Thoracic aorta endothelial cell (primary cell): ENCODE measurements at places on chromosomes 3 and 15. TPM values are rescaled to one million over a fixed set of nuclear protein-coding genes. Genes with fewer than 3 reads are reported as not detected.

The LMCD1 gene
- total RNA-seq, result 6.3 and 11.6 TPM in 2 replicates

The ZNF502 gene
- 4.6 and 4.8 TPM in 2 replicates for total RNA-seq

The GTPBP8 gene
- 35.7 and 49.2 TPM in 2 replicates for total RNA-seq

The CA12 gene
- 1.1 and 1.3 TPM in 2 replicates for total RNA-seq

The PPP2R3A gene
- 19.5 and 20.6 TPM in 2 replicates for total RNA-seq

The CCR5 gene
- not detected in 2 replicates for total RNA-seq

The CTXN2 gene
- not detected in 2 replicates for total RNA-seq

The BFSP2 gene
- not detected in 2 replicates for total RNA-seq

The GALNT15 gene
- 4.3 and 5.7 TPM in 2 replicates for total RNA-seq

The ECE2 gene
- not detected in 2 replicates for total RNA-seq

The DLEC1 gene
- total RNA-seq, result 0.14 TPM in 1 of 2 replicates, not detected in the other

The TLR9 gene
- under 0.01 TPM in 1 of 2 replicates, not detected in the other for total RNA-seq

The BTLA gene
- total RNA-seq, result not detected in 2 replicates

The RAB7A gene
- total RNA-seq, result 131 and 139 TPM in 2 replicates

The PAK2 gene
- total RNA-seq, result 84.0 and 98.1 TPM in 2 replicates

The MYH15 gene
- total RNA-seq, result 0.53 and 0.65 TPM in 2 replicates

The HES1 gene
- 27.0 and 33.6 TPM in 2 replicates for total RNA-seq

The MAPKAPK3 gene
- total RNA-seq, result 18.9 and 31.8 TPM in 2 replicates

The GOLGA6L4 gene
- 2.3 and 2.5 TPM in 2 replicates for total RNA-seq

The KNG1 gene
- total RNA-seq, result not detected in 2 replicates

The PRR23E gene
- not detected in 2 replicates for total RNA-seq

The RETNLB gene
- not detected in 2 replicates for total RNA-seq

The KBTBD12 gene
- total RNA-seq, result not detected in 2 replicates

The CLSTN2 gene
- under 0.01 and 0.07 TPM in 2 replicates for total RNA-seq

The LARP6 gene
- 12.9 and 20.9 TPM in 2 replicates for total RNA-seq

The ZNF860 gene
- total RNA-seq, result 1.9 and 3.6 TPM in 2 replicates

The TMOD2 gene
- 6.0 and 9.8 TPM in 2 replicates for total RNA-seq

The PDZRN3 gene
- 0.07 TPM in 1 of 2 replicates, not detected in the other for total RNA-seq

The SLC27A2 gene
- 0.07 TPM in 1 of 2 replicates, not detected in the other for total RNA-seq

The PARP16 gene
- total RNA-seq, result 3.1 and 4.2 TPM in 2 replicates

The PRR20G gene
- not detected in 2 replicates for total RNA-seq

The SEMA6D gene
- 10.0 and 12.4 TPM in 2 replicates for total RNA-seq

The TRIM42 gene
- not detected in 2 replicates for total RNA-seq

The GPR171 gene
- total RNA-seq, result not detected in 2 replicates

The FGF12 gene
- total RNA-seq, result 1.7 and 3.5 TPM in 2 replicates

The FETUB gene
- not detected in 2 replicates for total RNA-seq

The CPNE9 gene
- total RNA-seq, result not detected in 2 replicates

The SLCO2A1 gene
- 0.93 and 2.2 TPM in 2 replicates for total RNA-seq

The SHC4 gene
- 0.53 and 0.65 TPM in 2 replicates for total RNA-seq
